ENCODE measurements at places on chromosomes 2 and 18.

DNA sequence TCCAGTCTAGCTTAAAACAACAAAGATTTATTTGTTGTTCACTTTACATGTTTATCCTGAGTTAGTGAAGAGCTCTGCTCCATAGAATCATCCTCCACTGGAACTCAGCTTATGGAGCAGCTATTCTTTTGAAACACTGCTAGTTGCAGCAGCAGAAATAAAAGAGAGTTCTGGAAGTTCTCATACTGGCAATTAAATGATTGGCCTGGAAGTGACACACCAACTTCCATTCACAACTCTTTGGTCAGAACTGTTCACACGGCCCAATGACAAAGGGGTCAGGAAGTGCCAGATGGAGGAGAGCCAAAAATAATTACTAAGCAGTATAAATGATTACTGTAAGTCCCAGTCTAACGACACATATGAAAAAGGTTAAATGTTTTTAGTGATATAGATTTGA lies 39.1 kb downstream of the FBXO11 start:
- no peak for DNase-seq

DNA sequence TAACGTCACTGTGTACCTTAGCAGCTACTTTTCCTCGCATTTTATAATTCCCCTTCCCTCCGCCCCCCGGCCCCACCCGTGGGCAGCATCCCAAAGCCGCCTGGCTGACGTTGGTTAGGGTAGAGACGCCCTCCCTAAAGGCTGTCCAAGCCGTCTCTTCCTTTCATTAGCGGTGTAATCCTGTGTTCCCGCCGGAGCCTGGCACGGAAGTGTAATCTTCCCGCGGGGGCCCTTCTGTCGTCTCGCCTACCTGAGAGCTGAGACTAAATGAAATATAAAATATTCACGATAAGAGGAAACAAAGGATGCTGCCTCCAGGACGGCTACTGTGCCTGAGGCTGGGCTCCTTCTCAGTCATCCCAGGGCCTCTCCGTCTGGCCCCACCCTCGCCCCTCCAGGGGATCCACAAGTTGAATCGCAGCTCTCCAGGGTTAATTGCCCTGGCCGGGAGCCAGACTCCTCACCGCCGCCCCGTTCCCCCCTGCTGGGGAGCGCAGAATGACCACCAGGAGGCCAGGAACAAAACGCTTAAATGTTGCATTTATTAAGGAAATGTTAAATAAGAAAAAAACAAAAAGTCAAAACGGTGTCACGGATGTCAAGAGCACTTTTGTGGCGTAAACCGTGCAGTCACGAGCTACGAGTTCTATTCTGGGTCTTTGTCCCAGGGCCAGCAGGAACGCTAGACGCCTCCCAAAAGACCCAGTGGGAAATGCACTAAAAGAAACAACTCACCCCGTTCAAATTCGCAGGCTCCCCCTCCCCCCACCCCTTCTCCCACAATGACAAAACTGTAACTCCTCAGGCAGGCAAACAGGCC lies 1.5 kb downstream of the RPRM start:
- DNase-seq, result no peak

- DNase-seq, result no peak
Measured at GRCh38 chr2:234730066-234730640, 221.7 kb upstream of the SH3BP4 start.

GRCh38 chr2:170163411-170164065 lies 14.4 kb upstream of the MYO3B start:
- no peak for DNase-seq

DNA sequence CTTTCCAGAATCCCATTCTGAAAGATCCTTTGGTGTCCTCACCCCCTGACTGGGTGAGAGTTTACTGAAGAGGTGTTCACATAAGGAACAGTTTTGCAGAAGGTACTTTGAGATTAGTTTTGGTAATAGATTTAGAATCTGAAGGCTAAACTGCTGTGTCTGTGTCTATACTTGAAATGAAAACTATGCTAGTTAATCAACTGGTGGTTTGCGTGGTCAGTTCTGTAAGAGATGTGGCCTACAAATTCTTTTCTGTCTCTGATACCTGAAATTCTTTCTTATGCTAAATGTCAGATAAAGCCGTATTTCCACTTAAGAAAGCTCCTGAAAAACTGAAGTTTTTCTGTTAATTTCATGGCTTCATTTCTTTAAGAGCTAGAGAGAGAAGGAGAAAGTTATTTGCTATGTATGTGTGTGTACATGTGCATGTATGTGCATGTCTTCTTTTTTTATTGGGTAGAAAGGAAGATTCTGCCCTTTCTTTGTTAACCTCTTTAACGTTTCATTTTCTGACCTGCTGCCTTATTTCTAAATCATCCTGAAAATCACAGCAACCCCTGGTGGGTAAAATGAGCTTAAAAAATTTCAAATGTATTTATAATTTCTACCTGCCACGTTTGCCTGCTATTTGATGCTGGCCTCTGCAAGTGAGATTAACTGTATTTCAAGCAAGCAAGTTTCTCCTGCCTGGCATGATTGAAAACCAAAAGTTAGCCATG lies 552.0 kb upstream of the NRP2 start:
- no peak for DNase-seq

DNA sequence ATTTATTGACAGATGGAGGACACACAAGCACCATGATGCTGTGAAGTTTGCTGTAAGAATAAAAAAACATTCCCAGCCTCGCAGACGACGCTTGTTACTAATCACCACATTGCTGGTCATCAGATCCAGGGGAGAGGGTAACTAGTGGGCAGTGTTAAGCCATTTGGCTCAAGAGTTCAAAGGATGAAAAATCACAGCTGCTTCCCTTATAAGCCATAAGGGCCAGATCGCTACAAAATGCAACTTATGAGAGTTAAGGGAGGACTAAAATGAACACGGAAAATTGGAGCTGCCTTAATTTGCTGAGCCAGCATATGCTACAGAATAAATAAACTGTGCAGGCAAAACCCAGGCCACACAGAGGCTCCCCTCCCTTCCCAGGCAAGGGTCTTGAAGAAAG lies 522.6 kb downstream of the TDRD15 start:
- DNase-seq, result no peak

DNA sequence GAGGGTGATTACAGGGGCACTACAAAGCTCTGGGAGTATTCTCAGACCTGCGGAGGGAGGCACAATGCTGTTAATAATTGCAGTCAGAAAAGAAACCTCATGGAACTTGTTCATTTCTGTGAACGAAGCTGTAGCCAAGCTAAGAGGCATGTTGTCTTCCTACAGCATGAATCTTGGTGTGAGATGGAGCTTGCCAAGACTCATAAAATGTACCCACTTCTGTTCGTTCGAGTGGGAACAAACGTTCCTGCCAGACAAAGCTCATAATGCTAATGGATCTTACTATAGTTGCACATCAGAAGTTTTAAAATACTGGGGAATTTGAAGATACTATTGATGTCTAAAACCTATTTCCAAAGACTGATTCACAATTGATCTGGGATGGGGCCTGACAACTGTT lies 489.1 kb downstream of the ZEB2 start:
- no peak for DNase-seq

DNA sequence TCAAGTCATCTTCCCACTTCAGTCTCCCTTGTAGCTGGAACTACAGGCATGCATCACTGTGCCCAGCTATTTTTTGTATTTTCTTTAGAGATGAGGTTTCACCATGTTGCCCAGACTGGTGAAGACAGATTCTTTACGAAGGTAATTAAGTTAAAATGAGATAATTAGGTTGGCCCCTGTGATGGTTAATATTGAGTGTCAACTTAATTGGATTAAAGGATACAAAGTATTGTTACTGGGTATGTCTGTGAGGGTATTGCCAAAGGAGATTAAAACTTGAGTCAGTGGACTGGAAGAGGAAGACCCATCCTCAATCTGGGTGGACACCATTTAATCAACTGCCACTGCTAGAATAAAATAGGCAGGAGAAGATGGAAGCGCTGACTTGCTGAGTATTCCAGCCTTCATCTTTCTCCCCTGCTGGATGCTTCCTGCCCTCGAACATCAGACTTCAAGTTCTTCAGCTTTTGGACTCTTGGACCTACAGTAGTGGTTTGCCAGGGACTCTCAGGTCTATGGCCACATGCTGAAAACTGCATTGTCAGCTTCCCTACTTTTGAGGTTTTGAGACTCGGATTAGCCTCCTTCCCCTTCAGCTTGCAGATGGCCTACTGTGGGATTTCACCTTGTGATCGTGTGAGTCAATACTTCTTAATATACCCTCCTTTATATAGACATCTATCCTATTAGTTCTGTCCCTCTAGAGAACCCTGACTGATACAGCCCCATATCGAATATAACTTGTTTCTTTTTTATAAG lies 269.1 kb downstream of the TMX3 start:
- DNase-seq, result no peak

GRCh38 chr18:6203791-6204190 lies 210.9 kb downstream of the L3MBTL4 start:
- no peak for DNase-seq

GRCh38 chr2:18845854-18846445 lies 256.6 kb upstream of the NT5C1B start:
- no peak for DNase-seq

DNA sequence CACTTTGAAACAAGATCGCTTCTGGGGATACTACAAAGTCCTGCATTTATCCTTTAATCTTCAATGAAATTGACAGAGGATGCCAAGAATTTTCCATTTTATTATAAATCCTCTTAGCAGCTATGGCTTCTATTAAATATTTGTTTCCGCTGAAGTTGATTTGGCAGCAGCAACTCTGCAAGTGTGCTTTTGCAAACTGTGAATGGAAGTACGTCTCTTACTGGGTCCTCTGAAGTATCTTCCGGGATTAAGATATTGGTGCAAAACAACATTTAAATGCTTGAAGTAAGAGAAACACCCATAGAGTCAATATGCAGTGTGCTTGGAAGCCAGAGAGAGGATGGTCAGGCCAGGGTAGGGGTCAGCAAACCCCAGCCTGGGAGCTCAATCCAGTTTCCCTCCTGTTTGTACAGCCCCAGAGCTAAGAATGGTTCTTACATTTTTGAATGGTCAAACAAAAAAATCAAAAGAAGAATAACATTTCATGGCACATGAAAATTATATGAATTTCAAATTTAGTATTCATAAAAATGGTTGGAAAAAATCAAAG lies 13.6 kb downstream of the CCDC68 start:
- DNase-seq, result no peak

- no peak for DNase-seq
Measured at GRCh38 chr2:112712903-112713584, 7.8 kb upstream of the NT5DC4 start.

DNA sequence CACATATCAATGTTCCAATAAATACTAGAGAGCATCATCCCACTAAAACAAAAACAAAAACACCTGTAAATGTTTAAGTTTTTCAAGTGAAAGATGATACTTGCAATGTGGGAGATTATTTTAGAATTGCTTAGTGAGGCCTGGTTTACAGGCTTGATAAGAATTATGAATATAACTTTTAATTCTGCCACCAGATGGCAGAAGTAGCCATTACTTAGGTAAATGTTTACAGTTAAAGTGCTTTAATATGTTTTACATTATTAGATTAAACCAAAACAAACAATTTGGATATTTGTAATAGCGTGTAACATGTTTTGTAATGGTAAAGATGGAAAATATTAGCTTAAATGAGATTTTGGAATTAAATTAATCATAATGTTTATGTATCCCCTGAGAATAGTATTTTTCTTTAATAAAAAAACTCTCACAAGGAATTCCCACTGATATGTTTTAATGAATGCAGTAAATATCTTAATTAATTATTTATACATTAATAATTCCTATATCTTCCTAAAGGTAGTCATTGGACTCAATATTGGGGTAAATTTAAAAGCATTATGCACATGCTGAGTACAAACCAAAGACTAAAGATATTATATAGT lies 522.0 kb downstream of the SPAG16 start:
- DNase-seq, result no peak

DNA sequence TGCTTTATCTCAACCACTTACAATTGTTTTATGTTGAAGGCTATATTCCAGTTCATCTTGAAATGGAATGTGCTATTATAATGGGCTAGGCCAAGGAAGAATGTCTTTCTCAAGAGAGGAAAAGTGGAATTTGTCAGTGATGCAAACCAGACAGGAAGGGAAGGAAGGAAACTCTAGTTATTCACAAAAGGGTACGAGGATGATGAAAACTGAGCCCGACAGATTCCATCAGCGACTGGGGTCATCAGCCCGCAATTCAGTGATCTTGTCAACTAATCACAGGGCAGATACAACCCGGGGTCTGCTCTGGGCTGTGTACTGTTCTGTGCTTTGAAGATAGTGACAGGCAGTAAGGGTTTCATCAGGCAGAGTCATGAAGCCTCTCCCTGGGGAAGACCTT lies 23.4 kb upstream of the LYPD6 start:
- no peak for DNase-seq

GRCh38 chr2:108868911-108869310 lies 82.3 kb downstream of the CCDC138 start:
- DNase-seq, result no peak

GRCh38 chr18:711310-711656 lies 1.1 kb downstream of the ENOSF1 start:
- DNase-seq, result no peak

DNA sequence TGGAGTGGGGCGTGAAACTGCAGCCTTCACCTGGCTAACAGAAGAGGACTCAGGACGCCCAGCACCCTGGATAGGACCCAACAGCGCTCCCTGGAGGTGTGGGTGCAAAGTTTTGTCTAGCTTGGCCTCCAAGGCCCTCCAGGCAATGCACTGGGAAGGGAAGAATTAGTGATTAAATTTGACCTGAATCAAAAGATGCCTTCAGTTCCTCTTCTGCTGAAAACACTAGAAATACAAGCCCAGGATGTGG lies 779 bp upstream of the TRIB2 start:
- DNase-seq, result peak; percentile 53

DNA sequence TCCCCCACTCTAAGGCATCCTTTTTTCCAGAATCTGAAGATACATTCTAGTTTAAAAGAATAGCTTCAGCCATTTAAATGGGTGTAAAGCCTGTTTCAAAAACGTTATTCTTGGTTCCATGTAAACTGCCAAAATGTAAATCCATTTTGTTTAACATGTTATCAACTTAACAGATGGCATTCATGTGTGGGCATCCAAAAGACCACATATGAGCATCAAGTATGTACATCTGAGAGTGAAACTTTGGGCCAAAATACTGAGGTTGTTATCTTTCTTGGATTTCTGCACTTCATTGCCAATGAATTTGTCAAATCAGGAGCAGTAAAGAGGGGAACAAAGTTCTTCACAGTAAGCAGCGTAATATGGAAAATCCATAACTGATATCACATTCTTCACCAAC lies 395.4 kb downstream of the ZNF804A start:
- DNase-seq, result no peak

GRCh38 chr2:105808423-105809096 lies 63.8 kb downstream of the NCK2 start:
- DNase-seq, result no peak

GRCh38 chr2:214035921-214036320 lies 374.9 kb upstream of the VWC2L start:
- no peak for DNase-seq
